Cortex of kidney (tissue), 1 donor: ENCODE measurements at places on chromosomes 16 and 17.

GRCh38 chr17:46859996-46860395, 8.6 kb downstream of the WNT9B start:
- no peak for DNase-seq

DNA sequence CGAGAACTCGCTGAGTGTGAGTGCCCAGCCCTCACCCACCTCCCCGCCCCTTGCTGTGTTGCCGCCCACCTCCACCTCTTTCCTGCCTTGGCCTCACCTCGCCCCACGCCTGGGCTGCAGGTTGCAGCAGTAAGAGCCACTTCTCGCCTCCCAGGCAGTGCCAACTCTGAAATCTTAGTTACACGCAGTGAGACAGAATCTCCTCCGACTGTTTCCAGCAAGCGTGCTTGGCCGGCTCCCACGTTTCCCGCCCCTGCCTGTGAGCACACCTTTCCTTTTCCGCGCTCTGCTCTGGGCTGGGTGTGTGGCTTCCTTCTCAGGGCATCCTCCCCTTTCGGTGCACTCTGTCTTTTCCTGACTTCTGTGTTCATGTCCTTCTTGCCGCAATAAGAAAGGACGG, 5.7 kb downstream of the ENGASE start:
- DNase-seq, result no peak

DNA sequence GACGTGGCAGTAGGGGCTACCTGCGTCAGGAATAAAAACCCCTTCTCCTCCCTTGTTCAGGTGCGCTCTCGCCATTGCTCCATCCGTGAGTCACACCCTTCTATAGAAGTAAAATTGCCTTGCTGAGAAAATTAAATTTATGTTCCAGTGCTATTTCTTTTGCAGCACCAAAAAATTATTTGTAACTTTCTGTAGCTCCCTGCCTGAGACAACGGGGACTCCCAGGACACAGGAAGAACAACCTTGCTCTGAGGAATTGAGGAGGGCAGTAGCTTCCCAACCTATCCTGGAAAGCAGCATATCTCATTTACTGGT, 85.4 kb downstream of the EMP2 start:
- no peak for DNase-seq

DNA sequence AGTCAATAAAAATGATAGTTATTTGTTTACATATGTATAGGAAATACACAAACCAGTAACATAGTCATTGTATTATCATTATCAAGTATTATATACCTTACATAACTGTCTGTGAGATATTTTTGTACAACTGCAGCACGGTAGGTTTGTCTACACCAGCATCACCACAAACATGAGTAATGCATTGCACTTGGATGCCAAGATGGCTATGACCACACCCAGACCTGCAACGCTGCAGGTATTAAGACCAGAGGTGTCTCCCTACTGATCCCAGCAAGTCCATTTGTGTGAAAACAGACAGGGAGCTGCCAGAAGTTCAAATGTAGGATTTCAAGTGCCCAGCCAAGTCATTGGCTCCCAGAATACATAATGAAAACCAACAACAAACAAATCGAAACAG, 34.2 kb upstream of the NOS2 start:
- DNase-seq, result no peak

GRCh38 chr17:4789701-4789950, 862 bp downstream of the GLTPD2 start:
- DNase-seq, result no peak

DNA sequence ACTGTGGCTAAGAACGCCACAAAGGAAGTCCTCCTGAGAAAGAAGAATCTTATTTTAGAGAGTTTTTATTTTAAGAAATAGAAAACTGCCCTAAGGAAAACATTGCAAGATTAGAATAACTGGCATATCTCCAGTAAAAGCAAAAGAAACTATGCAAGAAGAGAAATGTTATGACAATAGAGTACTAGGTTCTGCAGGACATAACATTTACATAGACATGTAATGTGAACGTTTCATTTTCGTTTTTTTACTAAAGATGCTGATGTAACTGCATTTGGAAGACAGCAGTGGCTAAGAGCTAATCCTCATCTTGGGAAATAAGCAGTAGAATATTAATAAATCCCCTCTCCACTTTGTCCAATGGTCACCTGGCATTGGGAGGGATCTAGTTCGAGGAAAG, 7.8 kb upstream of the ASGR2 start:
- no peak for DNase-seq

GRCh38 chr17:79615926-79616325, 5.1 kb upstream of the RBFOX3 start:
- DNase-seq, result no peak

DNA sequence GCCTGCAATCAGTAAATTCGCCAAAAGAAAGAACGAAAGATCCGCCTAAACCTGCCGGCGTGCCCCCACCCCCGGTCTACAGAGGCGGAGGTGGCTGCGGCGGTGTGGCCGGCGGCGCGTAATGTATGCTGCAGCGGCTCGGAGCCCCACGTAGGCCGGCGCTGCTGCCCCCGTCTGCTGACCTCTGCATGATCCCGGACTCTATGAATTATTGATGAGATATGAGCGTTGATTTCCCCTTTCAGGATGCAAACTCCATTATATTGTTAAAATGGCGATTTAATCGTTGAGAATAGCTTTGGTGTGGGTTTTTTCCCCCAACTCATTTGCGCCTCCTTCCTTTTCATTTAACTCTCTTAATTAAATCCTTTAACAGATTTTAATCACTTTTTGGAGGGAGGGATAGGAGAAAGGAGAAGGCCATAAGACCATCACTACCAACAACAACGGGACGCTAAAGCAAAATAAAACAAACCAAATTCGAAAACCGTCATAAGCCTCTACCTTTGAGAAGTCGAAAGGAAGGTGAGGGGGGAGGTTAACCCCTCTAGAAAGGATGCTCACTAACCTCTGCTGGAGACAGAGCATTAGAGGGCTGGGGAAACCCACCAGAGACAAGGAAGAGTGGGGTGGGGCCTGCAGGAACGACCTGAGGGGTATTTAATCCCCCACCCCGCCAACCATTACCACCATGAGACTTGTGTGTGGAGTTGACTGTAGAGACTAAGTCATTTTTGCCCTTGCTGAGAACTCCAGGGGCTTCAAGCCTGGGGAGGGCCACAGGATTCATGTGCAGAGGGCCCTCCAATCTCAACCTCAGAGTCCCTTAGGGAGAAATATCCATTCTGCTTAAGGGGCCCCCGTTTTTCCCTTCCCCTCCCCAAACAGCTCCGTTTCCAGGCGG, 3.4 kb downstream of the HOXB3 start:
- DNase-seq, result no peak

GRCh38 chr16:24652803-24653202, 76.6 kb upstream of the TNRC6A start:
- DNase-seq, result no peak

DNA sequence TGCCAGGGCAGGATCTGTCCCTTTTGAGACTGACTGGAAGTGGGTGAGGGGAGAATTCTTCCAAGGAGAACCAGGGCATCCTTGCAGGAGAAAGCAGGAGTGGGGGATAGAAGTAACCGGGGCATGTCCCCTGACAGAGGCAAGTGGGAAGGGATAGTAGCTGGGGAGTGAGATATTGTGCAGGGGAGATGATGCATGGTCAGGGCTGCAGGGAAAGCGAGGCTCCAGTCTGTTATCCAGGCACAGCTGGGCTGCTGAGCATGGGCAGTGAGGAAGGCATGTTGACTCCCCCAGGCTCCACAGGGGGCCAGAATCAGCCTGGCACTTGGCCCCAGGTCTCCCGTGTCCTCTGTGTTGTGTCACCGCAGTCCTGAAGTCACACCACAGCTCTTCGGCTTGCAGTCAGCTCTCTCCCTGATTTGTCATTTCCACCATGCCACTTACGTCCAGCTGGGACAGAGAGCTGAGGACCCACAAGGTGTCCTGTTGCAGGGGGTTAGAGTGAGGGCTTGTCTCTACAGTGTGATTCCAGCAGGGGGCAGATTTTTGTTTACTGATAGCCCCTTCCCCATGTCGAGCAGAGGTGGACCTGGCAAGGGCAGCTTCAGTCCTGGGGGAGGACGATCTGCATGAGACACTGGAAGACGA, 40.9 kb downstream of the B9D1 start:
- no peak for DNase-seq

GRCh38 chr16:14043793-14044192, 27.3 kb upstream of the MRTFB start:
- no peak for DNase-seq

GRCh38 chr17:57948555-57949420, 6.4 kb downstream of the CUEDC1 start:
- DNase-seq, result no peak

DNA sequence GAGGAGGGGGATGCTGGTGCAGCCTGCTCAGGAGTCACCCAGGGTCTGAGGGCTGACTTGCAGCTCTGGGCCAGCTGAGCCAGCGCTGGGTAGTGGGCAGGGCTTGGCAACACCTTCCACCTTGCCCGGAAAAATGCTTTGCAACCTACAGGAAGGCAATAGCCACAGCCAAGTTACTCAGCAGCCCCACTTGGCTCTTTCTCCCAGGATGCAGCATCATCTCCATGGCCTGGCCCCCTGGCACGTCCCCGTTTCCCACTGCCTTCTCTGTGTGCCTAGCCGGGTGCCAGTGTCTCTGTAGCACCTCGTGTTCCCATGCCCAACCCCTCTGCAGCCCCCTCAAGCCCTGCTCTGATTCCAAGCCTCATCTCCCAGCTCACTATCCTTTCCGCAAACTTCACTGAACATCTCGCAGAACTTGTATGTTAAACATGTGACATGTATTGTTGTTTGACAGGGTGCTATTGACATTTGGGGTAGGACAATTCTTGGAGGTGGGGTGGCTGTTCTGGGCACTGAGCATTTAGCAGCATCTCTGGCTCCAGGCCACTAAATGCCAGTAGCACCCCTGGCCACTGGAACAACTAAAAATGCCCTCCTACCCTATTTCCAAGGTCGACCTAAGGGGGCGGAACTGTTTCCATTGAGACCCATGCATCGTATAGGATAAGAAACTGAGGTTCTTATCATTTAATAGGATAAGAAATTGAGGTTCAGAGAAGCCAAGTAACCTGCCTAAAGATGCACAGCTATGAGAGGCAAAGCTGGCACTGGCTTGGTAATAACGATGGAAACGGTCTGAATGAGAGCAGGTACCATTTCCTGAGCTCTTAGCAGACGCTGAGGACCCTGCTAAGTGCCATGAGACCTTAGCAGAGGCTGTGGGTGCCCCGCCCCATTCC, 12.2 kb downstream of the DEXI start:
- no peak for DNase-seq

- no peak for DNase-seq
Observed at GRCh38 chr16:6861815-6862477, 470.7 kb upstream of the RBFOX1 start.

DNA sequence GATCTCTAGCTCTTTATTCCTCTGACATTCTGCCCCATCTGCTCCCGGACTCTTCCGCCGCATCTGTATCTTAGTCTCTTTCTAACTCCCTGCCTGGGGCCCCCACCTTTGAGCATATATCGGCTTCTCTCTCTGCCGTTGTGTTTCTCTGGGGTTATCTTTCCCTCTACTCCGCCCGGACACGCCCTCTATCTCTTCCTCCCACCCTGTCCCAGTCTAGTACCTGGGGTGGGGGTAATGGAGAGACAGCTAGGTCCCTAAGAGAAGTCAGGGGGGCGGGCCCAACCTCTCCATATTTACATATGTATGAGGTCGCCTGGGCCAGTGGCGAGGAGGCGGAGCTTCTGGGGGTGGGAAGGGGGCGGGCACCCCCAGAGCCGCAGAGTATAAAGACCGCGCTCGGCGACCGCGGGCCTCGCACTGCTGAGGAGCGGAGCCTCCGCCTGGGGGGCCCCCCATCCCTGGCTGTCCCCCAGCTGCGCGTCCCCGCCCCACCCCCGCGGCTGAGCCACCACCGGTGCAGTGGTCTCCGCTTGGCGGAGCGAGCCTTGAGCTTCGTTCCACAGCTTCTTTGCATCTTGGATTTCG, at the start of gene ATP1B2:
Gene ATP1B2 (plus strand): TSS at position 418 of the 588 bp plus-strand sequence. CDS start 593 bp downstream, outside the sequence.
- DNase-seq, result no peak

DNA sequence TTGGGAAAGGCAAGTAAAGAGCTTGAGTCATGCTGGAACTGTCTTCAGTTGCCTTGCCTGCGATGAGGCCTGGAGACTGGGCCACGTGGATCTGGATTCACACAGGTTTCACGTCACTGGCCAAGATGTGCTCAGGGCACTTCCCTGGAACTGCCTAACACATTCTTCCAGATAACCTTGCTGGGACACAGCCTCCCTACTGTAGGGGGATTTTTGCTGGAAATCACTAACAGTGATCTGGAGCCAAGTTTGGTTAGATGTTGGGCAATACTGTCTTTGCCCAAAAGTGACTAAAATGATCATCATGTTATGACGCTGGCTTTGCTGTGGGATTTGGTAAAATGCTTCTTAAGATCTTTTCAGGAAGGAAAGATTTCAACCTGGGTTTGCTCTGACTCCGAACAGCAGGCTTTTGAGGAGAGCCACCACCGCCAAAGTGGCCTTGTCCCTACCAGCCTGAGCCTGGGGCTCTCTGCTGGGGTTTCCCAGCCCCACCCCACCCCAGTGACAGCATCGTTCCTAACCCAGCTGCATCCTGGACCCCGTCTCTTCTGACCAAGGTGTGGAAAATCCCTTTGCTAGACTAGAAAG, 14.7 kb downstream of the C1QTNF1 start:
- no peak for DNase-seq

DNA sequence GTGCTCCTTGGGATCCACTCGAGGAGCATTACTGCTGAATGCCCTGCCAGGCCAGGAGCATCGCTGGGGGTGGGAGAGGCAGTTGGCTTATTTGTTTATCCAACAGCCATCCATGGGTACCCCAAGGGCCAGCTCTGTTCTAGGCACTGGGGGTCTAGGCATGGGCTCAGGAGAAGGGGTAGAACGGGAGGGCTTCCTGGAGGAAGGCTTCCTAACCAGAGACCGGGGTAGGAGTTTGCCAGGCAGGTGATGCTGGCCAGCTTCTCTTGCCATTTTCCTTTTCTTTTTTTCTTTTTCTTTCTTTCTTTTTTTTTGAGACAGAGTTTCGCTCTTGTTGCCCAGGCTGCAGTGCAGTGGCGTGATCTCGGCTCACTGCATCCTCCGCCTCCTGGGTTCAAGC, 241.0 kb downstream of the SEC14L1 start:
- DNase-seq, result no peak

DNA sequence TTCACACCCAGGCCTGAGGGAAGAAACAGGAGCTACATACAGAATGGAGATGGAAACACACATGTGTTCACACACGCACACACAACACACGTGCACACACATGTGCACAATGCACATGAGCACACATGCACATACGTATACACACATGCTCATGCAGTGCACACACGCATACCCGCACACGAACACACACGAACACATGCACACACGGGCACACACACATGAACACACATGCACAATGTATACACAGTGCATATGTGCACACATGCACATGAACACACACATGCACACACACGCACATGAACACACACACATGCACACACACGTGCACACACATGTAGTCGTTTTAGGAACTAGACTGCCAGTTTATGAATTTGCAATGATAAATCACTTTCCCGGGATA, 49.3 kb upstream of the CDR2 start:
- no peak for DNase-seq

GRCh38 chr17:7859028-7859427, 1.2 kb downstream of the CYB5D1 start:
- DNase-seq, result no peak
